ENCODE measurements at places on chromosomes 11 and 22. TPM values are rescaled to one million over a fixed set of nuclear protein-coding genes. Genes with fewer than 3 reads are reported as not detected.

Gene OR52A5
- 0.05 TPM for total RNA-seq

Gene CDC42EP1
- 45.0 TPM for total RNA-seq

Gene TMEM132A
- total RNA-seq: 114 TPM

Gene NRGN
- total RNA-seq: 8.9 TPM

Gene MUC6
- total RNA-seq: 0.44 TPM

Gene SMARCB1
- 148 TPM for total RNA-seq

Gene C2CD2L
- 3.1 TPM for total RNA-seq

Gene TRPM5
- 0.09 TPM for total RNA-seq

Gene CCDC81
- total RNA-seq: 36.6 TPM

Gene MISFA
- 5.3 TPM for total RNA-seq

DNA sequence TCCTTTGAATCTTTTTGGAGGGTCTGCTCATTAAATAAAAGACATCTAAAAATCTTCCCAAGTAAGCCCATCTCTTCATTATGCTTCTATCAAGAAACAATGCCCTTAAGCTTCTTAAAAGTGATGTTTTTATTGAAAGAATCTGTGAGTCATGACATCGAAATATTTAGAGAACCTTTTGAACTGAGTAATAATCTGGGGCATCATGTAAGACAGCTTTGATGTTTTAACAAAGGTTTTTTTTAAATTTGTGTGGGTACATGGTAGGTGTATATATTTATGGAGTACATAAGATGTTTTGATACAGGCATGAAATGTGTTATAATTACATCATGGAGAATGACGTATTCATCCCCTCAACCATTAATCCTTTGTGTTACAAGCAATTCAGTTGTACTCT lies 46.8 kb downstream of the PLAAT5 start:
- DNase-seq: no peak

GRCh38 chr11:132084433-132084832 lies 714.0 kb downstream of the NTM start:
- DNase-seq: no peak

DNA sequence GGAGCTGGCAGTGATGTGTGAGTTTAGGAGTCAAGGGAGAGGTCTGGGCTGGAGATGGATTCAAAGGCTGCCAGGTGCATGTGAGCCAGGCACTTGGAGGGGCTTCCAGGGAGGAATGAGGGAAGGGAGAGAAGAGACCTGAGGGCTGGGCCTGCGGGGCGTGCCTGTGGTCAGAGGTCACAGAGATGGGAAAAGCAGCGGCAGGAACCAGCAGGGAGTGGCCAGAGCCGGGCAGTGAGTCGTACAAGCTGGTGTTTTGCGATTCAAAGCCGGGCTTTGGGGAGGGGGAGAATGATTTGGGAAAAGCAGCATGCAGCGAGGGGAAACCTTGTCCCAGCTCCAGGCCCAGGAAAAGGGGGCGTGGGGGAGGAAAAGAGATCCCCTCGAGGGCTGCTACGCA lies 96.9 kb upstream of the RTL6 start:
- no peak for DNase-seq

DNA sequence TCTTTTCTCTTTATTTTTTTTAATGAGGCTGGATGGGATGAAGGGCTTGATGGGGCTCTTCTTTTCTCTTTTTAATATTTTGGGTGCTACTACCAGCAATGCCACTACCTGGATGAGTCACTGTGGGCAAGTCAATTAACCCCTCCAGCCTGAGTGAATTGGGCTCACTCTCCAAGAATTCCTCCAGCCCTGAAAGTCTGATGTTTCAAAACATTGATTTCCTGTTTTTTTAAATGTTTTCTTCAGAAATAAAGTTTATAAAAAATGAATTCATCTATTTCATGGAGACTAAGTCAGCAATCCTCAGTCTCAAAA lies 812 bp upstream of the OR5A2 start:
- no peak for DNase-seq

- DNase-seq: no peak
These were observed 45.6 kb downstream of the ARFGAP3 start for GRCh38 chr22:42811459-42811858.

- DNase-seq: peak; percentile 36
These were observed 15.2 kb downstream of the PPIL2 start for GRCh38 chr22:21680830-21681565.

GRCh38 chr11:116595305-116595880 lies 177.4 kb downstream of the BUD13 start:
- DNase-seq: no peak

GRCh38 chr11:97754976-97755375 lies 1265.8 kb upstream of the CNTN5 start:
- no peak for DNase-seq

DNA sequence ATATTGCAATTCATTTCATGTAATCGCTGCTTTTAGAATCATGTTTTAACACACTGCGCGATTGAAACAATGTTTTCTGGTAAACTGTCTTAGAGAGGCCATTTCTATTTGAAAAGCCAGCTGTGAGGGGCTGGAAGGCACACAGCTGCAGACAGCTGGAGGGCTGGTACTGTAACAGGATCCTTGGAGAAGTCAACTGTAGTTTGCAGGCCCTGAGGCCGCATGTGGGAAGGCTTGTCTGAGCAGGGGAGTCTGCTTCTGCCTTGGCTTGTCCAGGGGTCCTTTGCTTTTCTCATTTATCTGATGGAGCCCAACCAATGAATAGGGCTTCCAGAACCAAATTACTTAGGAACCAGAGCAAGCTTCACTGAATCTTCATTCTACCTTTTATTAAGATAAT lies 313.5 kb downstream of the BLID start:
- peak; percentile 67 for DNase-seq

GRCh38 chr22:29195964-29196666 lies 9.6 kb upstream of the EMID1 start:
- DNase-seq: no peak

DNA sequence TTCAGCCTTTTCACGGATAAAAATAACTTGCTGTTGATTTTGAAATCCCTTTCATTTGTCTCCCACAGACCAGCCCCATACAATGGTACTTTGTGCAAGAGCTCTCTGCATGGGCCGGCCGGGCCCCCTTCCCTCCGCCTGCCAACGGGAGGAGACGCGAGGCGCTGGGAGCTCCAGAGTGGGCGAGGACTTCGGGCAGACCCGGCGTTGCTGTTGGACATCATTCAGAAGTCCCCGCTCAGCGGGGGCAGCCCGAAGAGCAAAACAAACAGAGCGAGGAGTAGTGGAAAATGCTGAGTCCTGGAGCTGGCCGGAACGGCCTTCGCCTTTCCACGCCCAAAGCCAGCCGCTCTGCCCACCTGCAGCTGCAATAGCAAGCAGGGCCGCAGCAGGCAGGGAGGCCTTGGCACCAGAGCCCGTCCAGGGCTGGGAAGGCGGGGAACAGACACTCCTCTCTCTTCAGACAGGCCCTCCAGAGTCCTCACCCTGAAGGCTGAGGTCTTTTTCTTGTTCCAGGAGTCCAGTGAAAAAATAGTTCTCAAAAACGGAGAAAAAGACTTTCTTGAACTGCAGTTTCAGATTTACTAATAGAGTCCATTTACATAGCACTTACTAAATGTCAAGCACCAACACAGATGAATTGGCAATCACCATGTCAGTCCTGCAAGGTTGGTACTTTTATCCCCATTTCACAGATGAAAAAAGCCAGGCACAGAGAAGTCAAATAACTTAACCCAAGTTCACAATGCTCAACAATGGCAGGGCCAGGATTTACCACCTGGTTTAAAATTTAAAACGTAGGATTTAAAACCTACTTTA lies 135.5 kb downstream of the ETS1 start:
- DNase-seq: no peak

DNA sequence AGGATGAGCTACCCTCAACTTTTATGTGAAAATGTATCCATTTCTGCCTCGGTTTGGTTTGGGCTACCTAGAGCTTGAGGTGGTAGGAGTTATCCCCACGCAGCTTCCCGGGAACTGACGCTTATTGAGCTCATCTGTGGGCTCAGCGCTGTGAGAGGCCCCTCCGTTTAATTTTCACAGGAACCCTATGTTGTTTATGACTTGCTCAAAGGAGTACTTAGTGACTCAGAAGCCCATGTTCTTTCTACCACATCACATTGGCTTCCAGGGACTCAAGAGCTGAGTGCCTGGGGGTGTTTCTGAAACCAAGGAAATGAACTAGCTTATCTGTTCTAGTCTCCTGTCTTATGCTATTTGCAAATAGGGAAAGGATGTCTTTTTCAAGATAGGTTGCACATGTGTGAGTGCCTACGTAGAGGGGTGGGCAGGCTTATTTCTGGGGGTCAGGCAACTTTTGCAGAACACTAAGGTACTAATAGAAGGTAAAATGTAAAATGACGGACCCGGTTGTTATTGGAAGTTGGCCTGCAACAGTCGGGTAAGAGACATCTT lies 40.5 kb downstream of the MICAL2 start:
- DNase-seq: no peak

DNA sequence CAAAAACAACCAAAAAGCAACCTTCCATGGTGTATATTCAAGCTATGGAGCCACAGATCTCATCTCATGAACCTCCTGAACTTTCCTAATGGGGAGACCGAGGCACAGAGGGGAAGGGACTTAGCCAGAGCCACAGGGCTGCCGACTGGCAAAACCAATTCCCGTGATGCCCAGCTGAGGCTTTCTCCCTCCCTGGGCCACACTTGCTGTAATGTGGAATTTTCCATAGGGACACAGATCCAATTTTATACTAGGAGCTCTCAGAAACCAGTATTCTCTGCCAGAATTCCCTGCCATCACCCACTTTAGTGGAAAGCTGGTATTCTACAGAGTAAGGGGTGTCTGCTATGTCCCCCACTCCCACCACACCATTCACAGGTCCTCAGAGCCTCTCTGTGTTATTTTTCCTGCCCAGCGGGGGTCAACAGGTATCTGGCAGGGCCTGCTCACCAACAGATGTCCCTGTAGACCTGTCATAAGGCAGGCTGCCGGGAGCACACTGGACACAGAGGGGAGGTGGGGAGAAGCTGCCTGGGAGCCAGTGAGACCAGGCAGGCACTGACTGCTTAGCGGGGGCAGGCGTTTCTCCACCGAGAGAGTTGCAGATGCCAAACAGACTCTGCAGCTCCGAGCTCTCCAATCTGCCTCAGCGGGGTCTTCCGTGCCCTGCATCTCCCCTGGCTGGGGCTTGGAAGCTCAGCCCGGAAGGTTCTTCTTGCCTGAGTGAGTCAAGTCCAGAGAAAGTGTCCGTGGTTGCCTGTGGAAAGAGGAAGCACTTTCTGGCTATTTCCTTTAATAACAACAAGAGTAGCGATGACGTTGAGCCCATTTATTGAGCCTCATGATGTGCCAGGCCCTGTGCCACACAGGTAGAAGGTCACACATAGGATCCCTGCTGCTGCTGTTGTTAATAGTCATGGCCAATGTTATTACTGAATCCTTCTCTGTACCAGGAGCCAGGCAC lies 26.3 kb downstream of the RPS6KA4 start:
- peak; percentile 70 for DNase-seq

DNA sequence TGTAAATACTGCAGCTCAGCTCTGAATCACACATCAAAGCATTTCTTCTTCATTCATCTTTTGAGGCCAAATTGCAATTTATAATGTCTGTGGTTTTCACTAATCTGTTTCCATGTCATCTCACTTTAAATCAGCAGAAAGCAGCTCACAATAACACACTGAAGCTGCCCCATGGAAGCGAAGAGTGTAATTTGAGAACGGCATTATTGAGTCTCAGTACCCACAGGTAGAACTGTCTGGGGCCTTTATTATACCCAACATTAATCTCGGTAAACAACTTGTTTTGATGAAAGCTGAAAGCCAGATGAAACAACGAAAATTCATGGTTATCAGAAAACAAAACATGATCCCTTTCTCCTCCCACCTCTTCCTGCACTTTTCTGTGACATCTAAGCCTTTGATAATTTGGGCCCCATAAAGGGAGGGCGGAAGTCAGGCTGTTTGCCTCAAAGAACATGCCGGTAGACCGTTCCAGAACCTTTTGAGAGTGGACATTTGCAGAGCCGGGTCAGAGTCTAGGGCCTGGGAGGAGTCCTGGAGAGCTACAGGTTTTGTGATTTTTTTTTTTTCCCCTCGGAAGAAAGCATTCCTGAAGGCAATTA lies 68.2 kb upstream of the SESN3 start:
- DNase-seq: no peak

DNA sequence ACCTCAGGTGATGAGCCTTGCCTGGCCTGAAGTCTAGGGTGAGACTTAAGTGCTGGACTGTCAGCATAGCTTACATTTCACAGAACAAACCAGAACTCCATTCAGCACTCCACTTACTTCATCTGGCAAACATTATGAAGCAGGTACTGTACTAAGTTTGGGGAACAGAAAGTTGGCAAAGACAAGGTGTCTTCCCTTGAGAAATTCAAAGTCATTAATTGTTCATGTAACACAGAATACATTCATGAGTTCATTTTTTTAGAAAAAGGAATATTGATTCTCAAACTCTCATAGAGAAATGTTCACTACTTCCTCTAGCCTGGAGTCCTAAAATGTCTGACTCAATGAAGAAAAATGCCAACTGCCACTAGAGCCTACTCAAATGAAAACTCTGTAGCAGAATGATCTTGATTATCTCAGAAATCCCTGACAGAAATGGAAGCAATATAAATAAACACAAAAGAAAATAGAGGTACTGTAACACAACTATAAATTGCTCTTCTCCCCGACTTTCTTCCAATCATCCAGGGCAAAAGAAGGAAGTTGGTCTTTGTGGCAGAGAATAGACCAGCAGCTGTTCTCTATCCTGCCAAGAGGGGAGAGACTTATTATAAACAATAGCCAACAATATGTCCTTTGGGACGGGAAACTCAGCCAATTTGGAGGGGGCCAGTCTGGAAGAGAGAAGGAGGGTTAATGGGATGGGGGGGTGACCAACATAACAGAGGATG lies 129.2 kb upstream of the MTMR2 start:
- no peak for DNase-seq

- no peak for DNase-seq
These were observed 1.1 kb downstream of the SMARCB1 start for GRCh38 chr22:23787910-23788309.

DNA sequence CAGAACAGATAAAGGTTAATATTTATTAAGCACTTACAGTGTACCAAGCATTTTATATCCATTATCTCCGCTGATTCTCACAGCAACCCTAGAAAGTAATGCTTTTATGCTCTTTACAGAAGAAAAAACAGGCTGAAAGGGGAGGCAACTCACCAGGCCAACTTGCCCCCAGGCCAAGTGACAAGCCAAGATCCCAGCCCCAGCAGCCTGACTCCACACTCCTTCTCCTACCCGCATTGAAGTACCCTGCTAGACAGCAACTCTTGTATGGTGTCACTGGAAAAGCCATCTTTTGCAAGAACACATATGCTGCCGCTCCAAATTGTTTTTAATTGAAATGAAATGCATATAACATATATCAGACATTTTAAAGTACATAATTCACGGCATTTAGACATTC lies 25.6 kb downstream of the SMCO4 start:
- no peak for DNase-seq

Measured in endodermal cell (in vitro differentiated cells).